Bronchial epithelial cell (primary cell): ENCODE measurements at places on chromosomes 1 and 21. TPM values are rescaled to one million over a fixed set of nuclear protein-coding genes. Genes with fewer than 3 reads are reported as not detected.

HES2 gene
- total RNA-seq: 98.1 and 116 TPM in 2 replicates

LHX4 gene
- under 0.01 TPM in 2 replicates for total RNA-seq

KCNC4 gene
- total RNA-seq: 0.51 and 0.53 TPM in 2 replicates

DNA sequence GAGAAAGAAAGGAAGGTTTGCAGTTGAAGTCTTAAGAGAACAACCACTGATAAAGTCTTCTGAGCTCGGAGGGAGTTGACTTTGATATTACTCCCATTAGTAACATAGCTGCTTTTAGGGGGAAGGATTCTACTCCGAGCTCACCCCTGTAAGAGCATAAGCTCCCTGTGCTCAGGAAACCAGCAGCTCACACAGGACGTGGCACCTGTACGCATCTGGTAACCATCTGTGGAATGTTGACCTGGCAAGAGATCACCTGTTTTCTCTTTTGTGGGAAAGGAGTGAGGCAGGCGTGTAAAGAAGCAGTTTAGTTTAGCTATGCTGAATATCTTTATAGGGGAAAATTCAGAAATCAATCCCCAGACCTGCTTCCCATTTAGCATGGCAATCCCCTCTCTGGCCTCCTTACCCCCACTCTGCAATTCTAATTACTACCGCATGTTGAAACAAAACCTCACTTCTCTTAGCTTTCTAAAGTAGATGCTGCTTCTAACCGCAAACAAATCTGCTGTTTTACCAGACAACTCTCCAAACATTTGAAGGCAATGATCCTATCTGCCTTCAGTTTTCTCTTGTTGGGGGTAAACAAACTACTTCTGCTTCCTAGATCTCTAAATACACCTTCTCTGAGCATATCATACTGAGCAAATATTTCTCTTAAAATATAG is 121.8 kb upstream of the KCNK1 start:
- DNase-seq: no peak

- DNase-seq: no peak
Observed at GRCh38 chr1:164718821-164719220, 159.8 kb downstream of the PBX1 start.

DNA sequence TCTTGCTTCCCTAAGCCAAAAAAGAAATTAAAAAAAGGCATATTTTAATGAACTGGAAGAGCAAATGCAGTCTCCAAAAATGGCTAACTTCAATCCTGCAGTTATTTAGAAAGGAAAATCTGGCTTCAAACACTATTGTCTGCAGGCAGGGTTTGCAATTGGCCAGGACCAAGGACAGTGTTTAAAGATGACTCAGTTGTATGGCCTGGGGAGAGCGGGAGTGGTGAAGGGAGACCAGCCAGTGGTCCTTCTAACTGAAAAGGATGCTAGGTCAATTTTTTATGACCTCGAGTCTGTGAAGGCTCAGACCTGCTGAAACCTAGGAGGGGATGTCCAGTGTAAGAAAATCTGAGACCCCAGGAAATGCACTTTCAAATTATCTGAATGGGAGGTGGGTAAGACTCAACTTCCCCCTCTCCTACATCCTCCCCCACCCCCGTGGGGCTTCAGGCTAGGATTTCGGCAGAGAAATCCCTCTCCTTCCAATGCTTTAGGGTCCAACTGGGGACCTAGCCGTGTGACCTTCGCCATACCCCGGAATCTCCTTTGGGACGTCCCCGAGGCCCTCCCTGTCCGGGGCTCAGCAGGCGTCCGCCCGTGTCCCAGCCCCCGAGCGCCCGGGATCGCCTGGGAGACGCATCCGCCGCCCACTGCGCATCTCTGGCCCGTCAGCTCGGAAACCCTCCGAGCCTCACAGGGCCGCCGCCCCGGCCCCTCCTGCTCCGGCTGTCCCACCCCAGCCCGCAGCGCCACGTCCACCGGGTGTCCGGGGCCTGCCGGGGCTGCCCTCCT is 602 bp upstream of the RIMKLA start:
- peak; percentile 34 for DNase-seq

TSPEAR gene
- not detected in 2 replicates for total RNA-seq

MRAP gene
- total RNA-seq: not detected in 2 replicates

DNA sequence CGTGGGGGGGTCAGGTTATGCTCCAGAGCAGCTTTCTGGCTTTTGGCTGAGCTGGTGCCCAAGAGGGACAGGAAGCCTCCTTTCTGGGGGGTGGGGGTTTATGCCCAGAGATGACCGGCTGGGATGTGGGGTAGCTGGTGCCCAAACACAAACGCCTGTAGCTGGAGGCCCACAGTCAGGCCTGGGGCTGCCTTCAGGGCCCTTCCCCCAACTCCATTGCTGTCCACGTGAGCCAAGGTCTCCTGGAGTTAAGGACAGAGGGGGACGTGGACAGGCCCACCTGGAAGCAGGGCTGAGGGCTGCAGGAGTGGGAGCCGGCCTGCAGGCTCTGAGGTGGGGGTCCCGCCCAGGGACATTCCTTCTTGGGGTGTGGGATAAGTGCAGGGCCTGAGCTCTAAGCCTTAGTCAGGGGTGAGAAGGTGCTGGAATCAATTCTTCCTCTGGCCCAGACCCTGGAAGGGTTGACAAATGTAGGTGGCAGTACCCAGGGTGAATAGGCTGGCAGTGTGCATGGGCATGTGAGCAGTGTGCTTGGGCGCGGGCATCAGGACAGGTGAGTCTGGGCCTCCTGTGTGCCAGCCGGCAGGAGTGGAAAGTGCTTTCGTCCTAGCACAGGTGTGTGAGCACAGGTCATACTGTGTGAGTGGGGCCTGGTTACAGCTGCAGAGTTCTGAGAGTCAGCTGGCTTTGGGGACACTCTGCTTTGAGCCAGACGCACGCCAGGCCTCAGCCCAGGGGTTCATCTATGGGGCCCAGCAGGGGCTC is 6.8 kb downstream of the CPLANE2 start:
- no peak for DNase-seq

DNA sequence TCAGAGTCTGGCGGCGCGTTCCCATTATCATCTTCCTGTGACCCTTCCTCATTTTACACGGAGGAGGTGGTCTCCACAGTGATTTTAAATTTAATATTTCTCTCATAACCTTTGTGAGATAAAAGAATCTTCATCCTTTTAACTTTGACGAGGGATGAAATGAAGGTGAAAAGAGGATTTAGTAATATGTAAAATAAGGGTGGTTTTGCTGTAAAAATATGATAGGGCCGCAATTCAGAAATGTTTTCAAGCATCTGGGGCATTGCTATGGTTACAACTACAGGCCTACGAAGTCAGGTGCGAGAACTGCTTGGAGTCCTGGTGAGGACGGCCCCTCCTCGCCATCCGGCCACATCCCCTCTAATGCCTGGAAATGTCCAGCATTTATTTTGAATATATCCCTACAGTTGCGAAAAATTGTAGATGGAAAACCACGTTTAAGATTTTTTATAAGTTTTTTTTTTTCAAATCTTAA is 422 bp upstream of the RSBN1 start:
- DNase-seq: no peak

FCRL4 gene
- total RNA-seq: not detected in 2 replicates

DNA sequence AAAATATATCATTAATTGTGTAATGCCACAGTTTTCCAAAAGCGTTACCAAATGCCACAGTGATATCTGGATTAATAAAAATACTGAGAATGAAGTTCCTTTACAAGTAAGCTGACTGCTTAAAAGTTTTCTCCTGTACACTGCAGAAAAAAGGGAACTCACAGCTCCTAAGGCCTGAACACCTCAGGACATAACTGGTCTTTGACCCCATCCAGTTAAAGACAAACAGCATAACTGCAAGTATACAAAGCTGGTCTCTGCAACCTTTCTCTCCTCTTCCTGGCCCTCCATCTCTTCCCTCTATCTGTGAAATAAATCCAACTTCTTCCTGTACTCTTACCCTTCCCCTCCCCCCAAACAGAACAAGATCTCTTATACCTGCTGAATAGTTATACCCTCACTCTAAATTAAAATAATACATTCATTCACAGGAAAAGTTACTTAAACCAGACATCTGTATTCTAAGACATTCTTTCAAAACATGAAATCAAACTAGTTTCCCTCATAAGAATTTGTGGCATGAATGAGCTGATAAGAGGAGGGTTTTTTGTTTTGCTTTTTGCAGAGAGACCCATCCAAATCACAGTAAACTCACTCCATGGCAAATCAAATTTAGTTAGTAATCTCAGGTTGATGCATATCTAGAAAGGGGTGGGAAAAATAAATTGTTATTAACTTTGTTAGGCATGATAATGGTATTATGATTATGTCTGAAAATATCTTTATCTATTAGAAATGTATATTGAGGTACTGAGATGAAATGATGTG is 2.9 kb downstream of the DIPK1A start:
- no peak for DNase-seq

DNA sequence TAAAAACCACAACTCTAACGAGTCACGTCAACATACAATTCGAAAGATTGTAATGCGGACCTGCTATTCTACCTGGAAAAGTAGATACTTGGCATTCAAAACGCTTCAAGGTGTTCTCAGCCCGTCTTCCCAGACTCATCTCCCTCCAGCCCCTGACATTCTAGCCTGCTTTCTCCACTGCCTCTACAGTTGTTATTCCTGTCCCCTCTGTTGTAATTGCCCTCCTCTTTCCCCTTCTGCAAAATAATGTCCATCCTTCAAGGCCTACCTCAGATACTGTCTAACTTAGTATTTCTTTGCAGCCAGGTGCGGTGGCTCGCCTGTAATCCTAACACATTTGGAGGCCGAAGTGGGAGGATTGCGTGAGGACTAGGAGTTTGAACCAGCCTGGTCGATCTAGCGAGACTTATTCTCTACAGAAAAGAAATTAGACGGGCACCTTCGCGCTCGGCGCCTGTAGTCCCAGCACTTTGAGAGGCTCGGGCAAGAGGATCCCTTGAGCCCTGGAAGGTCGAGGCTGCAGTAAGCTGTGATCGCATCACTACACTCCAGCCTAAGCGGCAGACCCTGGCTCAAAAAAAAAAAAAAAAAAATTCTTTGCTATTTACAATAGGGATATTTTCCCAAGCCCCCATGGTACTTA is 756 bp upstream of the RBM34 start:
- DNase-seq: no peak

DNA sequence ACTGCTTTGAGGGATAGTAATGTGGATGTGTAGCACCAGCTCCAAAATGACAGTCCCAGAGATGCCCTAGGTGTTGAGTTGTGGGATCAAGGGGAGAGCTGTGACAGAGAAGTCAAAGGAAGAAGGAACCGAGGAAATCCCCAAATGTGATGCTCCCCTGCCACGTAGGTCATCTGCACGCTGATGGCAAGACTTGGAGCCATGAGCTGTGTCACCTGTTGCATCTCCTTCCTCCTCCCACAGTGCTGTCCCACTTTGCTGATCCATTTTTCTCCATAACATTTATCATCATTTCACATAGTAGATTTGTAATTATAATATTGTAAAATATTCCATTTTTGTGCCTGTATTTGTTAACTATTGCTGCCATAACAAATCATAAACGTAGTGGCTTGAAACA is 17.6 kb upstream of the RCAN1 start:
- DNase-seq: no peak

GRCh38 chr1:39757501-39757900 is 13.6 kb downstream of the OXCT2 start:
- no peak for DNase-seq

GRCh38 chr1:226111098-226111882 is 48.8 kb downstream of the H3-3A start:
- no peak for DNase-seq

ASTN1 gene
- total RNA-seq: under 0.01 TPM in 1 of 2 replicates, not detected in the other

- no peak for DNase-seq
Observed at GRCh38 chr1:6208723-6209660, 3.1 kb downstream of the RNF207 start.

GRCh38 chr1:17207966-17208418 is 3.1 kb downstream of the PADI1 start:
- peak; percentile 93 for DNase-seq

DIPK1A gene
- total RNA-seq: 8.7 and 9.7 TPM in 2 replicates

GRCh38 chr1:155079487-155080311 is 1.1 kb downstream of the EFNA3 start:
- no peak for DNase-seq

DNA sequence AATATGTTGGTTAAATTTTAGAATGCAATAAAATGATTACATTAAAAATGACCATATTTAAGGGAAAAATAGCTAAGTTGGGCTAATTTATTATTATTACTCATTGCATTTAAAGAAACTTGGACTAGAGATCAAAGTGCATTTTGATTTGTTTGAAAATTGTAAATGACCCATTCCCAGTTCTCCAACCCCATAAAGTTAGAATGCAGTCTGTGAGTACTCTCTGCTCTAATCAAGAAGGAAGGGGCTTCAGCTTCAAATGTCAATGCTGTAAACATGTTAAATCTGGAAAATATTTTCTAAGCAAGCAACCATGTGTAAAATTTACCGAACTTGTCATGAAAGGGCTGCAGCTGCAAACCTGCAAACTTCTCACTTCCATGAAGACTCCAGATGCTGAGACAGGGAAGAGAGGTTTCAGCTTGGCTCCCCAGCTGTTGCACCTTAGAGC is 232.7 kb downstream of the TTLL7 start:
- DNase-seq: no peak

GRCh38 chr21:27703791-27704190 is 736.9 kb upstream of the ADAMTS5 start:
- no peak for DNase-seq

DNA sequence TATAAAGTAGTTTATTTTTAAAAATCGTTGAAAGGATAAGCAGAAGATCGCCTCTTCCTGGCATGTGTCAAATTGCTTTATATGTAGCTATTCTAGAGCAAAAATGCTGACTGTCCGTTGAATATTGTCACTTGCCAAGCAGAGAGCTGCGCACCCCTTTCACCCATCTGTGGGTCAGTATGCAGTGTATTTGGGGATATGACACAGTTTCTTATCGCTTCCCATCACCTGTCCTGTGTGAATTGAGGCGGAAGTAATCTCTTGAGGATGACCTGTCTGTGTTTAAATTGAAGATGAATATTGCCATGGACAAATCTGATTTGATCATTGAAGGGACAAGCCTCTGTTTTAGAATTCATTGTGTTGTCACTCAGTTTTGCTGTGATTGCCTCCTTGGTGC is 52.2 kb downstream of the POFUT2 start:
- DNase-seq: no peak

- DNase-seq: no peak
Observed at GRCh38 chr1:173876732-173877131, 8.6 kb downstream of the ZBTB37 start.

DNA sequence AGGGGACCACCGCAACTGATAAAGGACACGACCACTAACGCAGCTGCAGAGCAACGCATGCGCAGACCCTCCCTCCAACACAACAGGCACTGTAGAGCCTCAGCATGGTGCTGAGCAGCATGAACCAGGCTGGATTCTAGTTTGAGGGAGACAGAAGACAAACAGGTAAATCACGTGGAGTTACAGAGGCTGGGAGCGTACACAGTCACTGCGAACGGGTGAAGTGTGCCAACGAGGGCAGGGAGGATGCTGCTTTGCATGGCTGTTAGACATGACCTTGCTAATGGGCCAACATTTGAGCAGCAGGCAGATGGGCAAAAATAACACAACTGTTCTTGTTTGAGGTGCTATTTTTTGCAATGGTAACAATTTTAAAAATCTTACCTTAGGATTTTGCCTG is 55.2 kb upstream of the NADK start:
- no peak for DNase-seq

SPRR2G gene
- total RNA-seq: not detected in 2 replicates

PODN gene
- 0.53 TPM in 1 of 2 replicates, not detected in the other for total RNA-seq

RGS1 gene
- total RNA-seq: not detected in 2 replicates

- no peak for DNase-seq
Observed at GRCh38 chr1:159009287-159009686, 420 bp upstream of the IFI16 start.

PANK4 gene
- 29.2 and 29.3 TPM in 2 replicates for total RNA-seq
